ENCODE measurements at places on chromosomes 5 and 9. TPM values are rescaled to one million over a fixed set of nuclear protein-coding genes. Genes with fewer than 3 reads are reported as not detected.

The COL27A1 gene
- total RNA-seq, result 0.35 TPM

The GNPDA1 gene
- 5.2 TPM for total RNA-seq

The C5orf58 gene
- total RNA-seq, result not detected

The OLFM1 gene
- total RNA-seq, result not detected

The PDE8B gene
- total RNA-seq, result not detected

The RNF183 gene
- total RNA-seq, result not detected

The NTRK2 gene
- total RNA-seq, result not detected

The CCNJL gene
- not detected for total RNA-seq

The SPINK7 gene
- not detected for total RNA-seq
